ENCODE measurements at places on chromosomes 3 and 15.

- DNase-seq = no peak
Measured at GRCh38 chr15:40097968-40098476, 10.7 kb downstream of the BMF start.

GRCh38 chr15:39340903-39341645 is 239.8 kb upstream of the THBS1 start:
- DNase-seq = no peak

DNA sequence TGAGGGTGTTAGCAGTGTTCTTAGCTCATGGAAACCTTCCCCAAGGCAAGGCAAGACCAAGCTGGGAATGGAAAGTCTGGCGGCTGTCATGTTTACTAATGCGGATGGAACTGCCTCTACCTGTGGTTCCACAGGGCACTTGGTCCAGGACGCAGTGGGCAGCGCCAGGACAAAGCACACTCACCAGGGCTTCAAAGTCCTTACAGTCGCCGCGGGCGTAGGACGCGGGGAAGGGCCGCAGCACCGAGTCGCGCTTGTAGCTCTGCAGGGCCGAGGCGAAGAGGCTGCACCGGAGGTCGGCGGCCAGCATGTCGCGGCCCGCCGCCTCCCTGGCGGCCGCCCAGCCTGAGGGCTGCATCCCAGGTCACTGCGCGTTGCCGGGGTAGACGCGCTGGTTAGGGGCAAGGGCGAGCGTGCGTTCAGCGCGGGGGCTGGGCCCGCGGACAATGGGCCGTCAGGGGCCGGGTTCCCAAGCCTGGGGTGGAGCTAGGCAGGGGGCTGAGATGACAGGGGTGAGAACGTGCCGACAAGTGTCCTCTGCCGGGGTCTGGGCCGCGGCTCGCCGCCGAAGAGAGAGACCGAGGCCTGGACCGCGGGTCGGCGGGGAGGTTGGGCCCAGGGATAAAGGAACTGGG is 497 bp downstream of the PARP16 start:
- peak; percentile 72 for DNase-seq

GRCh38 chr3:17136136-17136721 is 251.5 kb downstream of the PLCL2 start:
- peak; percentile 23 for DNase-seq

DNA sequence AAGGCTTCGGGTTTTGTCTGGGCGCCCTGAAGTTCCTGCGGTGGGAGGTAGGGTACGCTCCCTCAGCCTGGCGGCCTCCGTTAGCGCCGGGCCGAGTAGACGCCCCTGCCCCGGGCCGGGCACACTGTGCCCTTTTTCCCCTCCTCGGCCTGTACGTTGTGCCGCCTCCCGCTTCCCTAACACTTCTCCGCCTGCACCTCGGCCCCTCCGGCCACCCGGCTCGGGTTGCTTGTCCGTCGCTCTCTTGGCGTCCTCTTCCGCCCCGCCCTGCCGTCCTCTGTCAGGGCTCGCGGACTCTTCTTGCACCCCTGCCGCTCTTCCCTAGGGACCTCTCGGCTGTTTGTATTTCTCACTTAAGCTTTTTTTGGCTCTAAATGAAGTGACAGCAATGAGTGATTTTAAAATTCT is 384 bp downstream of the KNL1 start:
- DNase-seq = no peak

GRCh38 chr3:89808680-89809197 is 701.3 kb downstream of the EPHA3 start:
- DNase-seq = no peak

- no peak for DNase-seq
Measured at GRCh38 chr3:41565003-41565402, 365.7 kb downstream of the CTNNB1 start.

DNA sequence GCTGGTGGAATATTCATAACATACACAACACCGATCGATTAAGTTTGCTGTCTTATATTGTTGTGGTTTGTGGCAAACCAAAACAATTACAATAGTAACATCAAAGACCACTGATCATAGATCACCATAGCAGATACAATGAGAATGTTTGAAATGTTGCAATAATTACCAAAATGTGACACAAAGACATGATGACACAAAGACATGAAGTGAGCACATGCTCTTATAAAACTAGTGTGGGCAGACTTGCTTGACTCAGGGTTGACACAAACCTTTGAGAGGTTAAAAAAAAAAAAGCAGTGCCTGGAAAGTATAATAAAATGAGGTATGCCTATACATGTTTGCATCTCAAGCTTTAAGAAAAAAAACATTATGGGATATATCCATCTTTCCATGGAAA is 130.3 kb downstream of the NR1I2 start:
- no peak for DNase-seq

- DNase-seq = no peak
Measured at GRCh38 chr15:94666553-94666952, 435.2 kb downstream of the MCTP2 start.

DNA sequence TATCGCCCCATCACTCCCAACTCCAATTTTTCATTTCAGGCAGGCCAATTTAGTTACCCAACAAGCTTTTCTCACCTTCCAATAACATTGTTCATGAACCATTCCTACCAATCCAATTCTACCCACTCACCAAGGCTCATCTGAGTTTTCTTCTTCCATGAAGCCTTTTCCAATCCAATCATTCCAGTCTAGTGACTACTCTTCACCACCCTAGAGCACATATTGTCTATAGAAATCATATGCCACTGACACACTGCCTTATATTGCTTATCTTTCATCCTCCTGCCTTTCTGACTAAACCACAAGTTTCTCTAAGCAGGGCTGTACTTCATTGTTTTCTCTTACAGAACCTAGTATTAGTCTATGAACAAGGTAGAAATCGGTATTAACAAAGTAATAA is 11.4 kb downstream of the CCDC14 start:
- DNase-seq = no peak

DNA sequence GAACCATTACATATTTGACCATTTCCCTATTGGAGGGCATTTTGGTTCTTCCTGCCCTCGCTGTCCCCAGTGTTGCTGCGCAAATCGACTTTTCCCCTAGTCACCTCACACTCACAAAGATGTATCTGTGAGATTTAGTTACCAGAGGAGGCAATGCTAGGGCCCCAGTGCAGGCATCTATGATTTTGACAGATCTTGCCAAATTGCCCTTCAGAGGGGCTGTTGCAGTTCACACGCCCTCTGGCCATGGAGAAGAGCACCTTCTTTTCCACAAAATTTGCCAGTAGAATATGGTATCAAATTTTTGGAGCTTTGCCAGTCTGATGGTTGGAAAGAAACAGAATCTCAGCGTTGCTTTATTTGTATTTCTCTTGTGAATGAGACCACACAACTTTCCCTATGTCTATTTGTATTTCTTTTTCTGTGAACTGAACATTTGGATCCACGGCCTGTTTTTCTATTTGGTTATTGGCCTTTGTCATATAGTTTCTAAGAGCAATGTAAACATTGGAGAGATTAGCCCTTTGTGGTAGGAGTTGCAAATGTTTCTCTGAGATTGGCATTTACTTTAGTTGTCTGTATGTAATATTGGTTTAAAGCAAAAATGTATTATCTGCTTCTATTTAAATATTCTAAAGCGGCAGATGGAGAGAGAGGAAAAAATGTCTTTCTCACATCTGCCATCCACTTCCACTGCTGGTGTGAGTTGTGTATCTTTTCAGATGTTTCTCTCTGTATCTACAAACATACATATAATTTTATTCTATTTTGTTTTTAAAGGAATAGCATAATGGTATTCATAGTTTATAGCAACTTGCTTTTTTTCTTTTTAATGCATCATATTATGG is 66.1 kb downstream of the DNASE1L3 start:
- no peak for DNase-seq

GRCh38 chr3:185332026-185332735 is 30.8 kb upstream of the MAP3K13 start:
- no peak for DNase-seq

GRCh38 chr3:11764931-11765363 is 81.7 kb downstream of the TAMM41 start:
- peak; percentile 64 for DNase-seq

DNA sequence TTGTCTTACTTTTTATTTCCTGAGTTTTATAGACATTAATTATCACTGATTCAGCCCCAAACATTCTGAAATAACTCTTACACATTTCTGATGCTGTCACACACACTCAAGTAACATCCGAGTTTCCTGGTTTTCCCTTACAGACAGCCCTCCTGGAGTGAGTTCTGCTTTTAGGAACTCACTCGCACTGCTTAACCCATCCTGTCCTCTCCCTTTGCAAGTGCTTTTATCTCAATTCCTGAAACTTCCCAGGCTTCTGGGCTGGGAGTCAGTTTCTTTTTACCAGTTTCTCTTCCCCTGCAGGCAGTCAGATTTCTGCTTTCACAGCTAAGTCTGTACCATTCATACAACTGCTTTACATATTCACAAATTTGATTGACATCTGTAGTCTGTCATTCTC is 15.6 kb upstream of the SH3GL3 start:
- DNase-seq = no peak

- DNase-seq = no peak
Measured at GRCh38 chr15:60382773-60383674, 14.8 kb downstream of the ANXA2 start.

DNA sequence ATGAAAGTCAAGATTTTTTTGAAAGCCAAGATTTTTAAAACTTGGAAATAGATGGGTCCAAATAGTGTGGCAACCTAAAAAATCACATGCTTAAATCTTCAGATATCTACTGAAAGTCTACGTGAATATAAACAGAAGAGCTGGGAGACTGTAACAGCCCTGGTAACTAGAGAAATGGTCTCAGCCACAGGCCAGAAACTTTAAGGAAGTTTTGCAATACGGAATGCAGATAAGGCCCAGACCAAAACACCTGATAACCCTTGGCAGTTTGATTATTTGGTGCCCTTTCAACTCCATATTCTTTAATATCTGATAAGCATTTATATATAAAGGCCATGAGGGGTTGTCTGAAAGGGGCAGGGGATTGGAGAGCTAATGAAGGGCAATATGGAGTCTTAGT is 537.3 kb upstream of the TGFBR2 start:
- no peak for DNase-seq

DNA sequence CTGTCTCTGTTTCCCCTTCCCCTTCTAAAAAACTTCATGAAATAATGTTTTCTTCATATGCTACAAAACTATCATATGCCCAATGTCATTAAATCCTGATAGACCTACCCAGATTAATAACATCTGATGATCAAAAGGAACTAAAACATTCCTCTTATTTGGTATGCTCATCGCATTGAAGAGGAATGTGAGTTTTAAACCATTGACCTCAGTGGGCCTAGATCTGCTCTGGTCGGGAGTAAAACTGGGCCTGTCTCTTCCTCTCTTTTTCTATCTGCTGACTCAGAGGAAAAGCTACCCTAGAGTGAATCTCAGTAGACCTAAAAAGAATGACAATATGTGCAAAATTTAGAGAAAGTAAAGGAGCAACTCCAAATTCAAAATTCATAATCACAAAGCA is 275.8 kb downstream of the SATB1 start:
- DNase-seq = no peak

- DNase-seq = no peak
Measured at GRCh38 chr3:4672725-4673275, 179.7 kb downstream of the ITPR1 start.

- no peak for DNase-seq
Measured at GRCh38 chr15:41281236-41281635, 50.2 kb downstream of the CHP1 start.

GRCh38 chr3:57420001-57420400 is 124.1 kb downstream of the DNAH12 start:
- DNase-seq = no peak

- DNase-seq = no peak
Measured at GRCh38 chr3:132083583-132084279, 48.9 kb upstream of the CPNE4 start.

DNA sequence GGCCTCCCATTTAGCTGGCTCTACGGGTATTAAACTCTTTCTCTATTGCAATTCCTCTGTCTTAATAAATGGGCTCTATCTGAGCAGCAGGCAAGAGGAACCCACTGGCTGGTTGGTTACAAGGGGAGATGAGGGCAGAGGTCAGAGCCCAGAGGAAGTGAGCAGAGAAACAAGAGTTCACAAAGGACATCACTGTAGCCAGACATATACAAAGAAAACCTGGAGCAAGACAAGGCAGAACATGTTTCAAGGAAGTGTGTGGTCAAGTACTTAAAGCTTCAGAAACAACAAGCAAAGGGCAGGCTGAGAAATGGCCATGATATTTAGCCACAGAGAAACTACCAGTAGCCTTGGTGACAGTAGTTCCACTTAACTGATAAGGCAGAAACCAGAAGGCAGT is 24.3 kb downstream of the SUSD5 start:
- DNase-seq = no peak

GRCh38 chr15:25863111-25863967 is at the start of gene ATP10A:
TSS of gene ATP10A (minus strand) at chr15:25863327. CDS start at chr15:25863096, 231 bp downstream.
- peak; percentile 73 for DNase-seq

DNA sequence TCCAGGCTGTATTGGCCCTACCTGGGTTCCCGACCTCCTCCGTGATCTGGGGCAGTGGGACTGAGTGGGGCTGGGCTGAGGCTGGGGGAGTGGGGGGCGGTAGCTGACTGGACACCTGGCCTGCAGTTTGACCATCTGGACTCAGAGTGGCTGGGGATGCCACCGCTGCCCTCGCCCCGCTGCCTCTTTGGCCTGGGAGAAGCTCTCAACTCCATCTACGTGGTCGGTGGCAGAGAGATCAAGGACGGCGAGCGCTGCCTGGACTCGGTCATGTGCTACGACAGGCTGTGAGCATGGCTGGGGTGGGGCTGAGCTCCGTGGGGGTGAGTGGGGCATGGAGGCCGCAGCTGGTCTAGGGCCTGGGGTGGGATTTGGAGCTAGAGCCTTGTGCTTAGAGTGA is 2.7 kb downstream of the KLHL40 start:
- no peak for DNase-seq

DNA sequence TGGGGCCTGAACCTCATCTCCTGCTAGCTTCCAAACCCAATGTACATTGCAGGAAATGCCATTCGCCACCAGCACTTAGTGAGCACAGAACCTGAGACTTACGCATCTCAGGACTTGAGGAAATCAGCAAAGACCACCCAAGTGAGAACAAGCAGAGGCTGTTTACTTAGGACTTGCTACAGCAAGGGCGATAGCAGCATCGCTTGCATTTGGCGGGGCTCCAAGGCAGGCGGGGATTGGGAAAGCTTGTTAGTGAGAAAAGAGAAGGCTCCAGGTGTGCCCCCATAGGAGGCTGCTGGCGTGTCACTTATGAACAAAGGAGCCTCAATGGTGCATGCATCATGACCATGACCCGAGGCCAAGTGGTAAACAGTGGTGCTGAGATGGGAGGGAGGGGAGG is 19.7 kb downstream of the SLC6A20 start:
- no peak for DNase-seq

DNA sequence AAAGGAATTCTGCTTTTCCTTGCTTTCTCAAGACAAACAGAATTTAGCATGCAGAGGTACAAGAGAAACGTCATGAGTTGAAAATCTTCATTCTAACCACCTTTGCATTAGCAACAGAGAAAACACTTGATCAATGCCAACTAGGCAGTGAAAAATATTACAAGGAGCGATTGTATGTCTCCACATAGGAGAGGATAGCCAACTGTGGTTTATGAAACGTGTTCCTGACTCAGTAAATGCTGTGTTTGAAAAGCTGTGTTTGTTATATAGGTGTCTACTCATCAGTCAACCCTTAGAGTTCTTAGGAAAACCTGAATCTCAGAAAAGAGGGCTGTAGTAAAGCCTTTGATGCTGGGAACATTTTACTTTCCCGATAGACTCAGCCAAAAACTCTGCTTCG is 102.4 kb downstream of the FRMD4B start:
- DNase-seq = no peak

- DNase-seq = no peak
Measured at GRCh38 chr3:11172096-11172690, 17.9 kb downstream of the HRH1 start.
